ENCODE measurements at places on chromosomes 3 and 15.

- peak; percentile 79 for DNase-seq
Measured at GRCh38 chr15:82093774-82094211, 48.0 kb upstream of the MEX3B start.

- peak; percentile 3 for DNase-seq
Measured at GRCh38 chr3:166052440-166052839, 215.2 kb upstream of the BCHE start.

DNA sequence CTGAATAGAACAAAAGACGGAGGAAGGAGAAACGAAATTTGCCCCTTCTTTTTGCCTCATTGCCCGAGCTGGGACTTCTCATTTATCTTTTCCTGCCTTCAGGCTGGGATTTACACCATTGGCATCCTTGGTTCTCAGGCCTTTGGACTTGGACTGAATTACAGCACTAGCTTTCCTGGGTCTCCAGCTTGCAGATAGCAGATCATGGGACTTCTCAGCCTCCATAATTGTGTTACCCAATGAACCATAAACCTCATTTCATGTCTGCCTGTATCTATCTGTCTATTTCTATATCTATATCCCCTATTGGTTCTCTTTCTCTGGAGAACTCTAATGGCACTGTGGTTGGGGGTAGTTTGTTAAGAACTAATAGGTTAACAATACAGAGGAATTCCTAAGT lies 31.5 kb upstream of the CTXND1 start:
- no peak for DNase-seq

DNA sequence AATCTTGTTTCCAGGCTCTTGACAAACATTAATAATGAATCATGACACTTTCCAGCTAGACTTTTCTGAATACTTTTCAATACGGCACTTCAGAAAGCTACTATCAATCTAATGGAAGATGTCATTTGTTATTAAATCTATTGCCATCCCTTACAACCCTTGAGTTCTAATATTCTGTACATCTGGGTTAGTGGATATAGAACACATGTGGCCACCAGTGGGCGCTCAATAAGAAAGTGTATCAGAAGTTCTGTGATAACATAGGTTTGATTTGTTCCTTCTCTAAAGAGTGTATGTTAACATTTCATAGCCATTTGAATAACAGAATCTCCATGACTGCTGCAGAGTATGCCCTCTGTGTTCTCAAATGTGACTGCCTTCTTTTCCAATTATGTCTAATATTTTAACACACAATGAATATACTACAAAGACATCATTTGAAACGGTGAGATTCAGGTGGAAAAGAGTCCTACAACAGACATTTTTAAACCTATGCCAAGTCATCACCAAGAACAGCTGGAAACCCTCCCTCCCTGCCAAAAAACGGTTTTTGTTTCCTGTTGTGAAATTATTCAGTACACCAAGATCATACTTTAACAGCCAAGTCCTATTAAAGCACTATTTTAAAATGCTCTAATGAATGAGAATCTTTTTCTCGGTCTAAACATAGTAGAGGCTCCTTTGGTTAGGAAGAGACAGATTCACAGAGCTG lies 22.2 kb downstream of the ALDH1A2 start:
- no peak for DNase-seq

DNA sequence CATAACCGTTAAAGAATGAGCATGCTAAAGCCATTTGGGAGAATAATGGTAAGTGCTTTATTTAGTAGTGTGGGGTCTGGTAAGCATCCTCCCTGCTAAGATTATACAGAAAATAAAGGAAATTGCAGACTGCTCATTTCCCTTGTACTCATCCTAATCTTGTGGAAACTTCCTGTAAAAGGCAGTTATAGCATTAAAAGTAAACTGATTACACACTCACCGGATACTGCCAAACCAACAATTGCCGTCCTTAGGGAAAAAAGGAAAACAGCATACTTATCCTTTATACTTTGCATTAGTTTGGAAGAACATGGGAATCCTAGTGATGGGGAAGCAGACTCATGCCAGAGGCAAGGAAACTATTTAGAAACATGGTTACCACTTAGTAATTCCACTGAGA lies 5.3 kb upstream of the SPRED1 start:
- no peak for DNase-seq

- DNase-seq: no peak
Measured at GRCh38 chr15:27645672-27646071, 453.4 kb downstream of the OCA2 start.

GRCh38 chr15:84151205-84151931 lies 84.2 kb upstream of the GOLGA6L4 start:
- DNase-seq: peak; percentile 62

GRCh38 chr3:171606151-171606751 lies 146.0 kb upstream of the TNIK start:
- no peak for DNase-seq

DNA sequence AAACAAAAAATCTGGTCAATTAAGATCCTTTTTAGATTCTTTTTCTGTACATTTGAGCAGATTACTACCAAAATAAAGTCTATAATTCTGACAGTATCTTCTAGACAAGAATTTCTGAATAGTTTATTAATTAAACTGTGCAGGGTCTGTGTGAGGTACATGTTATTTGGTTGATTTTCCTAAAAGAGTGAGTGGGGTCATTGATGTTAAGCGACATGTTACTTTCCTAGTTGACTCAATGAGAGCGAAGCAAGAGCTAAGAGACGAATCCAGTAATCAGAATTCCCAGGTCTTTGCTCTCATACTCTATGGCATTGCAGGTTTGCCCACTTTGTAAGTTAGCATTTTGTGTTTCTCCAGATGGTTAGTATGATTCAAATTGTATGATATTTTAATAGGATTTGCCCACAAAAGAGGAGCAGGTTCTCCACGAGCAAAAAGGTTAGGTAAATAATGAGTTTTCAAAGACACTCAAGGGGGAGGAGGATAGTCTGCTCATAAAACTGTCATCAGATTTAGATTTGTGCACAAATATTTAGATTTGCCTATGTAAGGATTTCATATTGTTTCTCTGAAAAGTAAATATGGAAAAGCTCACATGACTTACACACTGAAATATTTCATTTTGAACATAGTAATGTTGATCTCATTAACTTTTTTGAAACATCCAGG lies 217.2 kb upstream of the CGNL1 start:
- no peak for DNase-seq

- DNase-seq: no peak
Measured at GRCh38 chr3:146585156-146585555, 20.0 kb downstream of the PLSCR5 start.

- no peak for DNase-seq
Measured at GRCh38 chr3:104873331-104873730, 493.4 kb upstream of the ALCAM start.

- DNase-seq: no peak
Measured at GRCh38 chr3:168514252-168514651, 418.5 kb upstream of the GOLIM4 start.

DNA sequence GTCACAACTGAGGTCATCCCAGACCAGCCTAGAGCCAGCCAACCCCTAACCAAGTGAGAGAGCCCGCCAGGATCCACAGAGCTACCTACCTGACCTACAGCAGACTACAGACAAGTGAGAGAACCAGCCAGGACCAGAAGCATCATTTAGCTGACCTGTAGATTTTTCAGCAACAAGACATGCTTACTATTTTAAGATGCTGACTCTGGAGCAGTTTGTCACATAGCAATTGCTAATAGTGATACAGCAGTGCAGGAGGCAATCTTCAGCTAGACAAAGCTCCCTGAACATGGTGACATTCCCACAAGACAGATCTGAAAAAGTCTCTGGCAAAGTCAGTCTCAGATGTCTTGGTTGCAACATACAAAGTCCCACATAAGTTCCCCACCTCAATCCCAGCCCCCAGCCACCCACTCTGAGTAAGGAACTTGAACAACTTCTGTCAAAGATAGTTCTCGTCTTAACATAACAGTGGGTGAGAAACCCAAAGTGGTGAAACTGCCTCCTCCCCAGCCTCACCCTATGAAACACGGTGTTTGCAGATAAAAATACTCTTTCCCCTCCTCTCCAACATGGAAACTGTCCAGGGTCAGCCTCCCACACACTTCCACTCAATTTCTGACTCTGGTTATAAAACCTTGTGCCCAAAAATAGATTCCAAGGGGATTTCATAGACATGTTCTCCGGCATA lies 120.3 kb upstream of the SLC6A11 start:
- no peak for DNase-seq

DNA sequence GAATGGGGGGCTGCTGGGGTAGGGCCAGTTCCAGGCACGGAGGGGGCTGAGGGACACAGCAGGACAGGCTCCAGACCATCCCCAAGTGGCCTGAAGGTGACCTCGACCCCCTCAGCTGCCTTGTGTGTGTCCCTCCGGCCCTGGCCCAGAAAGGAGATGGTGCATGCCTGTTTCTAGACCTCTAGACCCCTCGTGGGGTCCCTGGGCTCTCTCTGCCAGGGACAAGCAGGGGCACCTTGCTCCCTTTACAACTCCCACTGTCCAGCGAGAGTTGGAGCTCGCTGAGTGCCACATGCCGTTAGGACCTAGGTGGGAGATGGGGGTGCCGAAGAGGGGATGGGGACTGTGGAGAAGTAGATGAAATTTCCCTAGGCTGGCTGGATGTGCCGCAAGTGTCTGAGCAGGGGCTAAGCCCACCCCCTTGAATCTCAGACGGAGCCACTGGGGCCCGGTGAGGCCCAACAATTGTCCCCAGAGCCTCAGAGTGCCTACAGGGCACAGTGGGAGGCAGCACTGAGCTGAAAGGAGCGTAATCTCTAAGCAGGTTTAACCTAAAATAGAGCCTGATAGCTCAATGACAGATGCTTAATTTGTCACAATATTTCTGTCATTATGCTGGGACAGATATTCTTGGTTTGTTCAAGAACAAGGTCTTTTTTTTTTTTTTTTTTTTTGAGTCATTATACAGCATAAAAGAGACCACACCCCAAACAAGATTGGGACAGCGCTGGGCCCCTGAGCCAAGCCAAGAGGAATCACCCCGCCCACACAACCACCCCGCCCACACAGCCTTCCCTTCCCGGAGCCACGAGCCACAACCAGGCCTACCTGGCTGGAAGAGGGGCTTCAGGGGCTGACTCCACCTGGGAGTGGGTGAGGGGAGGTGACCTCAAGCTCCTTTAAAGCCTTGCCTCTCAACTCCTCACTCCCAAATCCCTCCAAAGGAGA lies 23.6 kb upstream of the KLF13 start:
- DNase-seq: no peak

DNA sequence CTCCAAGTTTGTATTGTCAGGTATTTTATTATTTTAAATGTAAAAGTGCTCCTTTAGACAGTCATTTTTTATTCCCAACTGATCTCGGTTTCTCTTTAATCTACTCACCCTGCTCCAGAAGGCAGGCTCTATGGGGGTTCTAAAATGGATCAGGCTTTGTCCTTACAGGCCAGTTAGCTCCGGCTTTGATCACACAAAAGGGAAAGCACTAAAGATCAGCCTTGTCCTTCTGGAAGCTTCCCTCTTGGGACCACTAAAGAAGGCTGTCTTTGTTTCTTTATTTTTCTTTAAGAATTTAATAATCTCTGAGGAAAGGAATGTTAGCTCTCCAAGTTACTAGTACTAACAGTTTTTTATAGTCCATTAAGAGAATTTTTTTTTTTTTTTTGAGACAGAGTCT lies 560.5 kb upstream of the ZNF717 start:
- DNase-seq: no peak

DNA sequence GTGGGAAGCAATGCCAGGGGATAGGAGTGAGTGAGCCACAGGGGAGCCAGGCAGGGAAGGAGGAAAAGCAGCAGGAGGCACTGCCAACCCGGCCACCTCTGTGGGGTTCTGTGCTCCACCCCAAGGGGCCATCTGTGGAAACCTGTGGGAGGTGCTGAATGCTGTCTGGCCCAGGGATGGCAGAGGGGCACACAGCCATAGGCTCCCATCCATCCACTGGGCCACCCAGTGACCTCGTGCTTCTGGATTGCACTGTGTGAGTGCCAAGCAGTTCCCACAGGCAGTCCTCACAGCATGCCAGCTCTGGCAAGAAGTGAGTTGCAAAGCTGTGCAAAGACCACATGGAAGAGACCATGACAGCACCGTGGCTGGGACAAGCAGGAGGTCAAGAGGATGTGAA lies 27.5 kb downstream of the DNAJB8 start:
- DNase-seq: peak; percentile 51

DNA sequence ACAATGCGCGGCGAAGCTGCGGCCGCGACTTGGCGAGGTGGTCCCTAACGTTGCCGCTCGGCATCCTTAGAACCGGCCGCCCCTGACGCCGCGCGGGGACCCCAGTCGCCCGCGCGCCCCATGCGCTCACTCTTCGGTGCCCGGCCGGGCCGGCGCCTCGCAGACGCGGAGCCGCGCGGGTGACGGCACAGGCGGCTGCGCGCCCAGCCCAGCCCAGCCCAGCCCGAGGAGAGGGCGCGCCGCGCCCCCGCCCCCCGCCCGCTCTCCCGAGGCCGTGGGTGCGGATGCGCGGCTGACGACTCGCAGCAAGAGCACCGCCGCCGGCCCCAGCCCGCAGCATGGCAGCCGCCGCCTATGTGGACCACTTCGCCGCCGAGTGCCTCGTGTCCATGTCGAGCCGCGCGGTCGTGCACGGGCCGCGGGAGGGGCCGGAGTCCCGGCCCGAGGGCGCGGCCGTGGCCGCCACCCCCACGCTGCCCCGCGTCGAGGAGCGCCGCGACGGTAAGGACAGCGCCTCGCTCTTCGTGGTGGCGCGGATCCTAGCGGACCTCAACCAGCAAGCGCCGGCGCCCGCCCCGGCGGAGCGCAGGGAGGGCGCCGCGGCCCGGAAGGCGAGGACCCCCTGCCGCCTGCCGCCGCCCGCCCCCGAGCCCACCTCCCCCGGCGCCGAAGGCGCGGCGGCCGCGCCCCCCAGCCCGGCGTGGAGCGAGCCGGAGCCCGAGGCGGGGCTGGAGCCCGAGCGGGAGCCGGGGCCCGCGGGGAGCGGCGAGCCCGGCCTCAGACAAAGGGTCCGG lies 437 bp downstream of the KLF13 start:
- DNase-seq: no peak

DNA sequence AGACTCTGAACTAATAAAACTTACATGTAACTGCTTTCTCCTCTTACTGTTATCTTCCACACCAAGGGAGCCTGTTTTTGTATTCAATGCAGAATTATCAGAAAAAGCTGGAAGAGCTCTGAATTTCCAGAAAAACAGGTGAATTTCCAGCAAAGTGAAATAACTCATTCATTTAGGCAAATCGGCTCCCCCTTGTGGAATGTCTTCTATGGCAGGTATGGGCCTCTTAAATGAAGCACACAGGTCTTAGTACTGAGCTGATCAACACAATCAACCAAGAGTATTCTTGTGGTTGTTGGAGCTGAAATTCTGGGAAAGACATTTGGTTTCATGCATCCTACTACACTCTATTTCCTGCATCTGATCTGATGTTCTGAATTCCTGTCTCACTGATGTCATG lies 31.0 kb upstream of the PTPRG start:
- DNase-seq: no peak

- peak; percentile 10 for DNase-seq
Measured at GRCh38 chr3:54213907-54214306, 91.6 kb downstream of the CACNA2D3 start.

All from HTR-8/SVneo (cell line).